MCF 10A (cell line): ENCODE measurements at places on chromosomes 2 and 18. TPM values are rescaled to one million over a fixed set of nuclear protein-coding genes. Genes with fewer than 3 reads are reported as not detected.

SH2D6 gene
- total RNA-seq = 0.84 and 2.2 TPM in 2 replicates

ANO7 gene
- total RNA-seq = 0.14 and 0.15 TPM in 2 replicates

ATOH8 gene
- total RNA-seq = 0.72 and 1.2 TPM in 2 replicates

IL36A gene
- total RNA-seq = not detected in 2 replicates

TM4SF20 gene
- total RNA-seq = not detected in 2 replicates

CXCR2 gene
- total RNA-seq = not detected in 2 replicates

ZNF521 gene
- not detected in 2 replicates for total RNA-seq

BOLL gene
- total RNA-seq = not detected in 2 replicates

EML6 gene
- 0.77 and 1.7 TPM in 2 replicates for total RNA-seq

GEN1 gene
- 13.5 and 19.8 TPM in 2 replicates for total RNA-seq

IL36B gene
- total RNA-seq = not detected in 2 replicates

MERTK gene
- 0.19 and 0.49 TPM in 2 replicates for total RNA-seq

CBLN2 gene
- total RNA-seq = not detected in 2 replicates

CMPK2 gene
- total RNA-seq = 0.40 TPM in 1 of 2 replicates, not detected in the other

ADNP2 gene
- total RNA-seq = 19.6 and 21.1 TPM in 2 replicates

STARD6 gene
- total RNA-seq = not detected in 2 replicates

MRPL44 gene
- 27.4 and 31.2 TPM in 2 replicates for total RNA-seq

NEB gene
- total RNA-seq = 0.33 and 1.2 TPM in 2 replicates

MEP1B gene
- not detected in 2 replicates for total RNA-seq

ALPG gene
- not detected in 2 replicates for total RNA-seq

PROM2 gene
- 2.6 and 2.8 TPM in 2 replicates for total RNA-seq

ZBTB7C gene
- 0.42 and 0.69 TPM in 2 replicates for total RNA-seq

MXD1 gene
- 63.6 and 71.8 TPM in 2 replicates for total RNA-seq

C2orf78 gene
- total RNA-seq = not detected in 2 replicates

PIEZO2 gene
- 0.49 and 0.93 TPM in 2 replicates for total RNA-seq

EFHD1 gene
- not detected in 2 replicates for total RNA-seq

MOGAT1 gene
- not detected in 2 replicates for total RNA-seq

GCA gene
- total RNA-seq = 0.77 and 1.9 TPM in 2 replicates

CCDC148 gene
- 0.51 and 0.96 TPM in 2 replicates for total RNA-seq

RPRM gene
- total RNA-seq = not detected in 2 replicates

CROCC2 gene
- total RNA-seq = not detected in 2 replicates

PKP4 gene
- 62.3 and 63.7 TPM in 2 replicates for total RNA-seq

GALNT13 gene
- 0.44 and 0.54 TPM in 2 replicates for total RNA-seq

CDH20 gene
- not detected in 2 replicates for total RNA-seq

RAB27B gene
- 32.2 and 73.5 TPM in 2 replicates for total RNA-seq

CHAC2 gene
- 7.4 and 10.5 TPM in 2 replicates for total RNA-seq

RTP5 gene
- not detected in 2 replicates for total RNA-seq

HOXD10 gene
- not detected in 2 replicates for total RNA-seq

RRM2 gene
- 16.5 and 41.8 TPM in 2 replicates for total RNA-seq

TLX2 gene
- total RNA-seq = not detected in 2 replicates

KIF5C gene
- total RNA-seq = 0.10 and 0.21 TPM in 2 replicates

MDH1B gene
- 0.66 and 0.77 TPM in 2 replicates for total RNA-seq

ZSWIM2 gene
- total RNA-seq = not detected in 2 replicates

ALPI gene
- not detected in 2 replicates for total RNA-seq

ITGB6 gene
- 3.8 and 6.9 TPM in 2 replicates for total RNA-seq
